ENCODE measurements at places on chromosomes 13 and 19.
A peak's percentile ranks its signal among the peaks of the same experiment; 100 is the strongest.

DNA sequence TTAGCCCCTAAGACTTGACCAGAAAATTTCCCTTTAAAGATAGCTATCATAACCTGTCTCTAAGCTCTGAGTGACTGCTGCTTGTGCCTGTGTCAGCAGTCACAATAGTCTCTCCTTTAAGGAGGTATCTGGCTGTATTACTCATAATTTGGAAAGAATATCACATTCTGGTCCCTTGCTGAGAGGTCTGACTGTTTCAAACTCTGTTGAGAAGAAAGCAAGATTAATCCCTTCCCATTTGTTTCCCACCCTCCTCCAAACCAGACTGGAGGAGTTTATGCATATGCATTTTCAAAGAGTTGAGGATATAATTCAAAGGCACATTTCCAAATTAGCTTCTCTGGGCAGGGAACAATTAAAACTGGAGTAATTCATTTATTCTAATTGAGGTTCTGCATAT is 2.3 kb downstream of the HTR2A start:
- DNase-seq, result peak; percentile 21

GRCh38 chr19:2613507-2614295 is 88.8 kb downstream of the GNG7 start:
- DNase-seq, result peak; percentile 28

DNA sequence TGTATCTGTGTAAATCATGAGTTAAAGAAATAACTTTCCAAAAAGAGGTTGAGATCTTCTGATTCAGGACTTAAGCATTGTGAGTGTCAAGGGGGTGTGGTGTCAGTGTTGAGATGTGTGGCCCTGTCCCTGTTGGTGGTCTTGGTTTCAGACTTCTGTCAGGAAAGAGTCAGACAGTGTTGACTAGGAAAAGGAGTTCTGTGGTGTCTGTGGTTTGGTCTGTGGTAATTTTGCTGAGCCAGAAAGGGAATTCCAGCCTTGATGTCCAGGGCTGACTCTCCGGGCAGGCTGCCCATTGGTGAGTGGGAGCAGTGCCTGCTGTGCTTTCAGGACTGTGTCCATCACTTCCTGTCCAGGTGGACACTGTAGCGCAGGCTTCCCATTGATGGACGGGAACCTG is 39.8 kb upstream of the IGFL4 start:
- peak; percentile 94 for DNase-seq

- peak; percentile 88 for DNase-seq
These were observed 8.9 kb downstream of the IGFL3 start for GRCh38 chr19:46115396-46116106.

DNA sequence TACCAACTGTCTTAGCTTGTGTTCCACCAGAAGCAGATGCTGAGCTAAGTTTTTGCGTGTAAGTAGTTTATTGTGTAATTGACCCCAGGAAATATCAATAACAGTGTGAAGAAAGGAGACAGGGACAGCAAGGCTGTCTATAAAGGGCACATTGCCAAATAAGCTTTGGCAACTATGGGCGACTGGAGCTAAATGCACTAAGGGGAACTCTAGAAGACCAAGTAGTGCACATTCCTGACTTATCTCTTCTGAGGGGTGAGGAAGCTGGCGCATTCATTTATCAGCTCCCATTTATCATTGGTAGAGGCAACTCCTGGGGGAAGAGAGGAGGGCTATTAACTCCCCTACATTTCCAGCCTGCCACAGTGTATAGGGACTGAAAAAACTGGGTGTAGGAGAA is 135.0 kb downstream of the DLEU7 start:
- no peak for DNase-seq

- DNase-seq, result no peak
These were observed 54.7 kb upstream of the DCT start for GRCh38 chr13:94534166-94534565.

DNA sequence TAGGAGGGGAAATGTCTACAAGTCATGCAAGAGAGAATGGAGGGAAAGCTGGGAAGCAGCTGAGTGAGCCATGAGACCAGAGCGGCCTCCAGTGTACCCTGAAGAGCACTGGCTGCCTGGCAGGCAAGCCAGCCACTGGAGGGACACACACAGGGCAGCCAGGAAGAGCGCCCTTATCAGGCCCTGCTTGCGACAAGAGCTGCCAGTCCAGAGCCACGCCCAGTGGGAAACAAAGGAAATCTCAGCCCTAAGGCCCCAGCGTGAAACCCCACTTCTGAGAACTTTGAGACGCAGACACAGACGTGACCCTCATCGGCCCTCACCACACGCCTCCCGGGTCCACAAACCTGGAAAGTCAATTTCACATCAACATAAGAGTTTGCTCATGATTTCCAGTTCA is 105.0 kb downstream of the STK24 start:
- DNase-seq, result no peak

DNA sequence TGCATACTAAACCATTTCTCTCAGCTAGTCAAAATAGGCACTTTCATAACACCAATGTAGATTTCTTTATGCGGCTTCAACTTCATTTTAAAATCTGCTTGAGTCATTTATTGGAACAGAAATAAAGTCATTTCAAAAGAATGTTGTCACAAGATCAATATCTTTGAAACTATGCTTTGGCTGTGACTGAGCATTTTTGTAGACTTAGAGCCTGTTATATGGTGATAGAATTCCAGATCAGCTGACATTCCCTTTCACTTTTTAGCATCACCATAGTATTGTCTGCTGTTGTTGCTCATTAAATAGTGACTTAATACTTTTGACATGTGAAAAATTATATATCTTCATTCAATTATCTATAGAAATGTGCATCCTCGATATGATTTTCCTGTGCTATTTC is 279.2 kb upstream of the PRR20A start:
- no peak for DNase-seq

DNA sequence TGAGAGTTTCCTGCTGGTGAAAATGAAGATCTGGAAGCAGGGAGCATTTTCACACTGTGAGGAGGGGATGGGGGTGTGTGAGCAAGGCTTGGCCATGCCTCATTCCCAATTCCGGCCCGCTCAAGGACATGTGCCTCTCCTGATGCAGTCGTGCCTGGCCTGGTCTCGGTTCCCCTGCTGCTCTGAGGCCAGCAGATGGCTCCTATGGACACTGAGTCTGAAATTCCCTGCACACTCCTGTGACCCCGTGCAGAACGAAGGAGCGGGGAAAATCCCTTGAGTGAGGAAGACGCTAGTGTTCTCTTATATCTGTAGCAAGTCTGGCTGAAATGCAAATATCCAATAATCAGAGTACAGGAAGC is 363 bp upstream of the ZNF763 start:
- DNase-seq, result no peak

DNA sequence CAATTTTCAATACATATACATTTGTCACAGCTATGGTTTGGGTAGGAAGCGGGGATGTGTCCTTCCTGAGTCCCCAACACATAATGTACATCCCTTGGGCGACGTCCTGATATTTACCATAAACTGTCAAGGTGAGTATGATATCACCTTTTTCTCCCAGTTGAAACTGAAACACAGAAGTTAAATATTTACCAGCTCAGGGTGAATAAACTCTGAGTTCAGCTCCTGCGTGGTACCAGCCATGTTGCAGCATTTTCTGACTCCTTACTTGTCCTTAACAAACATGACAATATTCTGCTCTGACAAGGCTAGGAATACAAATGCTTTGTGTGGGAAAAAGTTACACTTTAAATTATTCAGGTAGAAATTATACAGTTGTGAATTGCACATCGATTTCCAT is 294.2 kb downstream of the TEX29 start:
- no peak for DNase-seq

DNA sequence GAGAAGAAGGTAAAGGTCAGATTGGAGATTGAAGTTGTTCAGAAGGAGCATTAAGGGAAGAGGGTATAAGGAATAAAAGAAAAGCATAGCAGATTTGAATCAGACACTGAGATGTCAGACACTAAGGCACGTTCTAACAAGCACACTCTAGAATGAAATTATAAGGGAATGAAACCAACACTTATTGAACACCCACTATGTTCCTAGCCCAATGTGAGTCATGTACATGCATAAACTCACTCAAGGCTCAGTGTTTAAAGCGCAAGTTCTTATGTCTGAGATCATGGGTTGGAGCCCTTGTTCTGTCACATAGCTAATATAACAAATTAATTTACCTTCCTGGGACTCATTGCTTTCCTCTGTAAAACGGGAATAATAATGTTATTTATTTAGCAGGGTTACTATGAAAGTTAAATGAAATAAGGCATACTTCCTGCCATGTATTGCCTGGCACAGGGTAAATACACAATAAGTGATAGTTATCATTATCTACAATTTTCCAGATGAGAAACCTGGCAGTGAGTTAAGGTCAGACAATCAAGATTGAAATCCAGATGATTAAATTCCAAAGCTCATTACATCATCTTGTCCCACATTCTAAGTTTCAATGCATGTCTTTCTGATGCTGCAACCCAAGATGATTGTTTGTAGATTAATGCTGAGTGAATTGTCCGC is 68.3 kb upstream of the DACH1 start:
- DNase-seq, result no peak

DNA sequence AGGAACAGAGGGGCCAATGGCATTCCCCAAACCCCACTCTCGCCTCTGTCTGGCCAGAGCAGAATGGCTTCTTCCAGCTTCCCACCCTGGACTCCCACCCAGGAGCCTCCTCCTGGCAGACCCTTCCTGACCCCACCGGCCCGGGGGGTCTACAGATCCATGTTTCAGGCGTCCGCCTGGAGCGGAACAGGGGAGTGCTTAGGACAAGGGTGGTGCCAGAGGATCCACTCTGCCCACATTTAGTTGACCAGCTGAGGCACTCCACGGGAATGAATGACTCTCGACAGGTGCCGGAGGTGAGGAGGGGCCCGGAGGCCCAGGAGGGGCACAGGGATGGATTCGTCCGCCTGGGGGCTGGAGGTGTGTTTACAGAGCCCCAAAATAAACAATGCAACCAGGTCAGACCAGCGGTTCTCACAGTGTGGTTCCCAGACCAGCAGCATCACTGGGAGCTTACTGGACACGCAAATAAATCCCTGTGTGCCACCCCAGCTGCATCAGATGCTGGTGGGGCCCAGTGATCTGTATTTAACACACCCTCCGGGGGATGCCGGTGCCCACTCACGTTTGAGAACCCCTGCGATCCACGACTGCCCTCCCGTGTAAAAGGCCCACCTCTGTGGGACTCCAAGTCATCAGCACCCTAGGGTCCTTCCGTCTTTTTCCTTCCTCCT is 15.1 kb upstream of the NCCRP1 start:
- DNase-seq, result no peak

DNA sequence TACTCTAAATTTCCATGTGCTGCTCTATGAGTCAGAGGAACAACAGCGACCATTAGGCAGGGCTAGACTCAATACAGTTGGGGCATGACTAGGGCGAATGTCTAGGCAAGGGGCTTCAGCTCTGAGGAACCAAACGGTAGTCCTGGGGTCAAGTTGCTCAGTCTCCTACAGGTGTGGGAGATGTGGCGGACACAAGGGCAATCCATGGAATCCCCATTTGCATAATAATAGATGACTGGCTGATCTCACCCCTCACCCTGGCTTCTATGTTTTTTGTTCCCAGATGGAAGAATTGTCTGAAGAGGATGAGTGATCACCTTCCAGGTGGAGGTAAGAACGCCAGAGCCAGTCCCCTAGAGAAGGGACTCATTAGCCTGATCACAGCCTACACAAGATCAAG is 1048.2 kb upstream of the MIR17HG start:
- DNase-seq, result no peak

DNA sequence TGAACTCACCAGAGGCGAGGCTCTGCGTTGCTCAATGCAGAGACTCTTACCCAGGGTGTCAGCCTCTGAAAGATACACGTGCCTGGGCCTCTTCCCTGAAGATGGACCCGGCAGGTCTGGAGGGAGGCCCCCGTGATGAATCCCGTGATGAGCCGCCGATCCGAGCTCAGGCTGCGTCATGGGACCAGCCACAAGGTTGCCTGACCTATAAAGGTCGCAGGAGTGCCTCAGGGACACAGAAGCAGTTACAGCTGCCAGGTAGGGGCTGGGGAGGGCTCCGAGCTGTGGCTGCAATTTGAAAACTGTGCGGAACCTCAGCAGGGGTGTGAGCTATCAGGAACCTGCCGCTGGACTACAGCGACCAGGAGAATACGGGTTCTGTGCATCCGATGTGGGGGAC is 10.5 kb upstream of the ATP11A start:
- DNase-seq, result no peak

GRCh38 chr13:97382276-97382675 is 51.7 kb upstream of the RAP2A start:
- DNase-seq, result no peak

- no peak for DNase-seq
These were observed 561 bp upstream of the GJA3 start for GRCh38 chr13:20161275-20161950.

GRCh38 chr13:112615391-112615790 is 27.4 kb upstream of the TUBGCP3 start:
- DNase-seq, result no peak

GRCh38 chr13:91119643-91120042 is 227.8 kb upstream of the MIR17HG start:
- DNase-seq, result no peak

DNA sequence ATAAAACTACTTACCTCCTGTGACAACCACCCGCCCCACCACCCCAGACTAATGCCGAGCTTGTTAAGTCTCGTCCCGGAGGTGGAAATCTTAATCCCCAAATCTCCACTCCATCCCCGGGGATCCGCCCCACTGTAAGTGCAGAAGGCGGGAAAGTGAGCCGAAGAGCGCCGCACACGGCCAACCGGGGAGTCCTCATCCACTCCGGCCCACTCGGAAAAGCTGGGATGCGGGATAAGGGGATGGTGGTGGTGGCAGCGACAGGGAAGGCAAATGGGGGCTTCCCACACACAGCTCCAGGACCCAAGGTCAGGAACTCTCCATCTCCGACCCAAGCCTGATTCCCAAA is 621 bp downstream of the FBL start:
- DNase-seq, result peak; percentile 51

GRCh38 chr19:4722671-4723594 is 709 bp downstream of the DPP9 start:
- DNase-seq, result peak; percentile 28

DNA sequence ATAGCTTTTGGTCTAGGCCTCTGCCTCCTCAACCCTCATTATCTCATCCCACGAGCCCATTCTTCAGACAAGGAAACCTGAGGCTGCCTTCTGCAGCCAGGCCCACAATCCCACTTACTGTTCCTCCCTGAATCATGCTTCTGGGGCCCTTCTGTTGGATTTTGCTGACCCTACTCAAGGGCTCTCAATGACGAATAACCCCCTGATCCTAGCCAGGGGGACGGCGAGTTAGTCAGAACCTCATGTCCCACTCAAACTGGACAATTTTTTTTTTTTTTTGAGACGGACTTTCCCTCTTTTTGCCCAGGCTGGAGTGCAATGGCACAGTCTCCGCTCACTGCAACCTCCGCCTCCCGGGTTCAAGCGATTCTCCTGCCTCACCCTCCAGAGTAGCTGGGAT is 2.0 kb downstream of the CGB3 start:
- no peak for DNase-seq

- DNase-seq, result no peak
These were observed 23.5 kb downstream of the FAM187B start for GRCh38 chr19:35204799-35205732.

GRCh38 chr19:4007021-4007835 is at the start of gene PIAS4:
Gene PIAS4, plus strand, starts transcription at chr19:4007736. Its CDS starts 25 bp downstream, at chr19:4007761.
- peak; percentile 92 for DNase-seq

- no peak for DNase-seq
These were observed 53.7 kb upstream of the MAB21L1 start for GRCh38 chr13:35530147-35530546.

- DNase-seq, result no peak
These were observed 6.8 kb downstream of the GAMT start for GRCh38 chr19:1394252-1395193.

- DNase-seq, result no peak
These were observed 8.1 kb downstream of the KLK1 start for GRCh38 chr19:50815439-50815838.

GRCh38 chr13:46197299-46198048 is 14.3 kb upstream of the LRRC63 start:
- DNase-seq, result no peak
